ENCODE measurements at places on chromosomes 6 and 20.
A peak's percentile ranks its signal among the peaks of the same experiment; 100 is the strongest.

DNA sequence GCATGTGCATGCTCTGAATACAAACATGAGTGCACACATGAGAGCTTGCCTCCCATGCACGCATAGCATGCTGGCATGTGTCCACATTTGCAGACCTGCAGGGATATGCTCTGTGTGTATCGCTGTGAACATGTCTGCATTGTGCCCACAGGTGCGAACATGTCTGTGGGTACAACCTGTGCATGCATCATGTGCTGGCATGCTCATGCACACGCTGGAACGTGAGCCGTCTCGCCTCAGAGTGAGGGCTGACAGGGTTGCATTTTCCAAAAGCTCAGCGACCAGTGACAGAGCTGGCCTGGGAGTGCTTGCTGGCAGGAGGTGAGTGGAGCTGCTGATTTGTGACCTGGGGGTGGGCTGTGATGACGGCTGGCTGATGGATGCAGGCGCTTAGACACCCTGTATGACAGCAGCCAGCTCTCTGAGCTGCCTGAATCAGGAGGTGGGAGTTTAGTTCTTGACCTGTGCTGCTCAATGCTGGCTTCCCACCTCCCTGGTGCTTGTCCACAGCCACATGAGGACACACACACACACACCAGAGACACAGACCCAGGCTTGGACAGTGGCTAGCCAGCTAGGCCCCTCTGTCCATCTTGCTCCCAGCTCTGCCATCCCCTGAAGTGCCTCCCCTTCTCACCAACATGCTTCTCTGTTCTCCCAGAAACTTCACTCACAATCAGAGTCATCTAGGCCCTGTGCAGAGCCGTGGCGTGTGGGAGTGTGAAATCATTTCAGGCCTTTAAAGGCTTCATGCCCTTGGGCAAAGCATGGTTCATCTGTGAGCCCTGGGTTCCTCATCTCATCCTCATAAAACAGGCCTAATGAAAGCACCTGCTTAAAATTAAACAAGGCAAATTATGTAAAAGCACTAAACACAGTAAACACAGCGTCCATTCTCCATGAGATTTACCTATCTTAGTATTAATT, 51.4 kb downstream of the CD40 start:
- no peak for DNase-seq

GRCh38 chr6:124064317-124065113, 260.9 kb downstream of the NKAIN2 start:
- DNase-seq, result no peak

DNA sequence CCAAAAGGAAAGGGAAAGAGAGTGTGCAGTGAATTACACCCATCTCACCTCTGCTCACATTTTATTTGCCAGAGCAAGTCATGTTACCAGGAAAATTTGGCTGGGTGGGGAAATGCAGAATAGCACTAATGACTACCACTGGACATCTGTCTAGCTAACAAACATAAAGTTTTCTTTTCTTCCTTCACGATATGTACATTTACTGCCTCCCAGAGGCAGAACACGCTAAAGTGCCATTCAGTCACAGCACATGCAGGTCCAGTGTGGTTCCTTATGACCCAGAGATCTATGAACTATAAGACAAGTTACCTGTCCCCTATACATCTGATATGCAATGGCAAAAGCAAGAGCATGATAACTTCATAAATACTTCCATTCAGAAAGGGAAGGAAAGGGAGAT, 194.1 kb downstream of the OGFRL1 start:
- DNase-seq, result no peak

- no peak for DNase-seq
Observed at GRCh38 chr20:60877071-60877857, 374.8 kb upstream of the CDH4 start.

DNA sequence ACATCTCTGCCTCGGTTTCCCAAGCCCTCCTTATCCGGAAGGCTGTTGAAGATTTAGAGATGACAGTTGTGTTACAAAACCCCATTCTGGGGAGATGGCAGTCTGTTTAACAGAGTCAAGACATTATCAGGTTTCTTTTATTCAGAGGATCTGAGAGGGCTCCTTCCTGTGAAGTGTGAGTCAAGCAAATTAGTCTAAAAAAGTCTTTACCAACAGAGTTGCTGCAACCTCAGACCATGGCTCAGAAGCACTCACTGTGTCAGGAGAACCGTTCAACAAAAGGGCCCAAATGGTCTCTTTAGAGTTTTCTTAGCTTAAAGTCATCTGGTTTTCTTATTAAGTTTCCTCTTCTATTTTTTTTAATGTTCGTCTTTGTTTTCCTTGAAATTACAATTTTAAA, 717.8 kb downstream of the EPM2A start:
- DNase-seq, result no peak

- DNase-seq, result no peak
Observed at GRCh38 chr6:148611213-148611612, 135.6 kb upstream of the UST start.

- no peak for DNase-seq
Observed at GRCh38 chr6:6878887-6879585, 228.7 kb upstream of the RREB1 start.

- no peak for DNase-seq
Observed at GRCh38 chr6:124983383-124984083, 21.3 kb downstream of the RNF217 start.

DNA sequence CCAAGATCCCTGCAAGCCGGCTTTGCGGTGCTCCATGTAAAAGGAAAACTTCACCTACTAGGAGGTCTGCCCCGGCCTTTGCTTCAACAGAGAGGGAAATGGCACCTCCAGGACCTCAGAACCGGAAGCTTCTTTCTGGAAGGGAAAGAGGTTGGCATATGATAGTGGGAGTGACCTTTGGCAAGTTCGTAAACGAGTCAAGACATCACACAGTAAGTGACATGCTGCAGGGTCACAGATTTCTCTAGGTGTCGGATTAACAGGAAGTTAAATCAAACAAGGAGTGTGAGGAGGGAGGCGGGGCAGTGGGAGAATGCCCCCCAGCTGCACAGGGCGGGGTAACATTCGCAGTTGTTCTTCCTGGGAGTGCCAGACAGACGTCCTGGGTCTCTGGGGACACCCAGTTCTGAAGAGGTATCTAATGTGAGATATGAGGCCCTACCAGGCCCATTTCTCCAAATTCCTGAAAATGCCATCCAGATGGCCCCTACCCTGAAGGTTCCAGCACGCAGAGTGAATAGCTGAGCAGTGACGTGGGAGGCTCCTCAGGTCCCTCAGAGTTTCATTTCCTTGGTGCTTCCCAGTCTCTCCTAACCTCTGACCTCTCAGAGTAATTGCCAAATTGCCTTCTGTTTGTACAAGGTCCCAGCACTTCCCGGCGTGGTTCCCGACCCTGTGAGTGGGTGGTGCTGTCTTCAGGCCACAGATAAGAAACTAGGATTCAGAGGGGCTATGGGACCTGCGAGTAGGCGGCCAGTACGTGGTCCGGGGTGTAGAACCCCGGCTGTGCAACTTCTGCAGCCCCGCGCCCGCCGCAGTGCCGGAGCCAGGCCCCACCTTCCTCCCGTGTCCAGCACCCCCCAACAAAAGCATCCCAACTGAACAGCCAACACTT, 1.9 kb downstream of the RRBP1 start:
- DNase-seq, result no peak

- DNase-seq, result no peak
Observed at GRCh38 chr6:153801917-153802316, 237.1 kb upstream of the OPRM1 start.

- DNase-seq, result no peak
Observed at GRCh38 chr20:53321596-53321995, 272.0 kb downstream of the ZNF217 start.

DNA sequence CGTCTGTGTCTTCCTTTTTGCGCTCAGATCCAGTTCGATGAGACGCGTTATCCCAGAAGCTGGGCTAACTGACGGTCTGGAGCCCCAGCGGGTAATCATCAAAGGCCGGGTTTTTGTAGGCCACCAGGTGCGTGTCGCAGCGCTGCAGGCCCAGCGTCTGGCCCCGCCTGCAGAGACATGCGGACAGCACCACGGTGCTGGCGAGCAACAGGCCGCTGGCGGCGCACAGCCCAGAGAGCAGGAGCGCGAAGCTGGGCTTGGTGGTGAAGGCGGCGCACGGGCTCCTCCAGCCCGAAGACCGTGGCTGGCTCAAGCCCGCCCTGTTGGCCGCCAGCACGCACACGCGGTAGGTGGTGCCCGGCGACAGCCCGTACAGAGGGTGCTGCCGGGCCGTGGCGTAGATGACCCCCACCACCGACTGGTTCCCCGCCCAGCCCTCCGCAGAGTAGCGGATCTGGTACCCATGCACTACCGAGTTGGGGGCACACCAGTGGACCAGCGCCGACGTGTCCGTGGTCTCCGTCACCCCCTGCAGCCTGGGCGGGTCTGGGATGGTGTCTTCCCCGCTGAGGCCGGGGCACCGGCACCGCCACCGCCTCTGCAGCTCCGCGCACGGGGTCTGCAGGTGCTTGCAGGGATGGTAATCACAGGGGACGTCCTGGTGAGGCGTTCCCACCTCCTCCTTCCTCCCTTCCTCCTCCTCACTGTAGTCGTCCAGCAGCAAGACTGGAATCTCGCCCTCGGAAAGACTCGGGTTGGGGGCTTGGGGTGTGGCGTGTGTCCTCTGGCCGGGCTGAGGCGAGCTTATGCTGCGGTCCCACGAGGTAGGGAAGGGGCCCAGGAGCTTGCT, 12.7 kb downstream of the LRRN4 start:
- no peak for DNase-seq

- DNase-seq, result no peak
Observed at GRCh38 chr20:10430000-10430466, 4.0 kb downstream of the MKKS start.

DNA sequence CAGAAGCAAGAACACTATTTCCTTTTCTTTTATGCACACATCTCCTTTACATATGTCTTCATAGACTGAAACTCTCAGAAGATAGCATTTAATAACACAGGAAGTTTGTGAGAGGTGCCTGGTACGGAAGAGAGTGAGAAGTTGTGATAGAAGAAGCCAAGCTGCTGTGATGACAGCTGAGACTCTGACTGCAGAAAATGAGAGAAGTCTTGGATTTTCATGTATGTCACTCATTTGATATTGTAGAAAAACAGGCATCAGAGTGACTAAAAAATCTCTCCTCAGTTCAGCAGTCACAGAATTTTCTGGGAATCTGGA, 154.9 kb upstream of the BMP2 start:
- DNase-seq, result no peak

GRCh38 chr6:82458147-82458546, 94.5 kb downstream of the TPBG start:
- DNase-seq, result no peak

DNA sequence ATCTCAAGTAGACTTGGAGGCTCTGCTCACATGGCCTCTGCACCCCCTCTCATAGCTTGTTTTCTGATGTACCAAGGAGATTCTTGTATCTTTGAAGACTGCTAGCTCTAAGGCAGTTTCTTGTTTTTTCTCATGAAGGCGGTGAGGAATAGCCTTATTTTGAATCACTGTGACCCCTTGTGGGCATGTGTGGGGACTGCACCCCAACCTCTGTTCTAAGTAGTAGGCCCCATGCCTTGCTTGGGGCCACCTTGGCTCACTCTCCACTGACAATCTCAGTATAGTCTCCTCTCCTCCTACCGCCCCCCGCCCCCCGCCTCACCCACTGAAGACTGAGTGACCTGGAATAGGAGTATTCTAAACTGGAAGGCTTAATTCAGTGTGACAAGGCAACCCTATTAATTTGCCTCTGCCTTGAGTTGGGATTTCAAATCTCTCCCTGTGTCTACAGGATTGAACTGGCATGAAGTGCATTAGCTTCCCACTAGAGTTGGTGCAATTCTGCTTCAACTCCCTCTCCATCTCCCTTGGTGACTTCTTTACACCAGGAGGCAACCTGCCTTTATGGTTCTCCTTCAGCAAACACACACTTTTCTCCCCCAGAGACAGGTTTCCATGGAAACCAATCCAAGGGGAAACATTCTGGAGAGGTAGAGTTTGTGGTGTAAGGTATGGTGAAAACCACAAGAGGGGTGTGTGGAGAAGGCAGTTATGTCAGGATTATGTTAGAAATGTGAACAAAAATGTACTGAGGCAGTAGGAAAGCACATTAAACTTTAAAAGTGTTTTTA, 75.4 kb upstream of the ECI2 start:
- DNase-seq, result peak; percentile 2

GRCh38 chr6:11976489-11976888, 35.6 kb upstream of the HIVEP1 start:
- DNase-seq, result no peak

DNA sequence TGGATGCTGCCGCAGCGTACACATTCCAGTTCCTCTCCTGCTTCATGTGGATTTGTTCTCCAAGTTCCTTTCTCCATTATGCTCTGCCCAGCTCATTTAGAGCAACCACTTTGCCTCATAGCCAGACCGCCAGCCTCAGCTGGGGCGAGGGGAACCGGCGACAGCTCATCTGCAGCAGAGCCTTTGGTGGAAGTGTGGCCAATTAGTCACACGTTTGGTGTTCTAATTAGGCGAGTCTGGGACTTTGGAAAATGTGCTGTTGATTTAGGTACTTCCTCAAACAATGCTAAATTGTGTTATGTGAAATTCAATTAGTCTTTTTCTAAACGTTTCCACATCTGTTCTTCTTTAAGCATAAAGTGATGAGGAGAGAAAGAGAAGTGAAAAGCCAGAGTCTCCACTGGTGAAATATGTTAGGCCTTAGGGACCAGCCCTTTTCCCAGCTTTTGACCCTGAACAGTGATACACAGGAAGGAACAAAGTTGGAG, 217.9 kb downstream of the TBX18 start:
- DNase-seq, result no peak

DNA sequence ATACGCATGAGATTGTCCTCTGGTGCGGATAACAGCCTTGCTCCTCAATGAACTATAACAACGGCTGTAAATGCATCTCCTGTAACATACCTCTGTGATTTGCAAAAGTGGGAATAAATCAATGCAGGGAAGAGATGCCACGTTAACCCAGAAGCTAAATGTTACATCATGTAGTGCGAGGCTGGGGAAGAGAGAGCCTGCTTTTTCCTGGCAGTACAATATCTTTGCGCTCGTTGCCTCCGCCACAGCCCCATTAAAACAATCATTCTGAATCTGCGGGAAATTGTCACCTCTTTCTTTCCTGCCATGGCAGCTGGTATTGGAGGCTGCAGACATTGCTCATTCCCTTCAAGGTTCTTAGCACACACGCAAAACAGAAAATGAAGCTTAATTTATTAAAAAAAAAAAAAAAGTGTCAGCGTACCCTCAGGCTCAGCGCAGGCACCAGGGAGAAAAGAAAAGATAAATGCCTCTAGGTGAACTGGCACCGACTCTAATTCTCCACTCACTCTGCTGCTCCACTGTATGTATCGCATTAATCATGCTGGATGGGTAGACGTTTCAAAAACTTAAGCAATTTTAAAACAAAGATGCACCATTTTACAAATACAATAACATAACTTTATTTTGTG, 70.2 kb upstream of the TFB1M start:
- DNase-seq, result no peak

- peak; percentile 14 for DNase-seq
Observed at GRCh38 chr6:26065952-26066380, 21.3 kb upstream of the HFE start.

- DNase-seq, result no peak
Observed at GRCh38 chr6:23213193-23213592, 643.8 kb downstream of the HDGFL1 start.

DNA sequence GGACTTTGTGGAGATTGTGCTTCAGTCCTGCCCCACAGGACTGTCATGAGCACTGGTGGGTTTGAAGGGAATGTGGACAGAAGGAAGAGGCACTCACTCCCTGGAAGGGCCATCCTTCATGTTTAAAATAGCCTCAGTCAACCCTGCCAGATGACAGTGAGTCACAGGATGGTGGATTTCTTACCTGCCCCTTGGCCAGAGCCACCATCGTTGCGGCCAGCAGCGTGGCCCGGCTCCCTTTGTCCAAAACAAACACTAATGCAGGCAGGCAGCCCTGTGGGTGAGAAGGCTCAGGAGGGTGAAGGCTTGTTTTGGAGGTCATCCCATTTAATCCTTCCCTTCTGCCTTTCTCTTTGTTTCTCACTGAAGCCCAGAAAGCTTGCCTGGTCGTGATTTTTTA, 422.7 kb downstream of the CD83 start:
- no peak for DNase-seq
